ENCODE measurements at places on chromosomes 11 and 22. TPM values are rescaled to one million over a fixed set of nuclear protein-coding genes. Genes with fewer than 3 reads are reported as not detected.

DNA sequence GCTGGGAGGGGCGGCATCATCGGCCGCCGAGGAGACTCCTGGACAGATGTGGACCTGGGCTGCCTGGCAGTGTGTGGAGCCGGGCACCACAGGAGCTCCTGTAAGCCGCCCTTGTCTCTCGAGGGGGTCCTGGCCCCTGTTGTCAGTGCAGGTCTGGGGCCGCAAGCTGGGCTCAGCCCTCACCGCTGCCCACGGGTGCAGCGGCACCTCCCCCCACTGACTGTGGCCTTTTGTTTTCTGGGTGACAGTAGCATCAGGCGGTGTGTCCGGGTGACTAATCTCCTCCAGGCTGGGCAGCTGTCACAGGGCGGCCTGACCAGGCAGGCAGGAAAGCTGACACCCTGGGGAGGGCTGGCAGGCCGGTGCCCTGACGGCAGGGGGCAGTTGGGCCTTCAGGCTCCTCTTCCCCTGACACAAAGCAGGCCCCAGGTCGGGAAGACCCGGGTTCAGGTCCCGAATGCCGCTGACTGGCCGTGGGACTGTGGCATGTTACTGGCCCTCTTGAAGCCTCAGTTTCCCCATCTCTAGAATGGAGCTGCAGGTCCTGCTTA lies 16.3 kb downstream of the DGKZ start:
- peak; percentile 96 for DNase-seq

GRCh38 chr11:14445542-14446530 lies 53.8 kb downstream of the COPB1 start:
- DNase-seq = peak; percentile 69

DNA sequence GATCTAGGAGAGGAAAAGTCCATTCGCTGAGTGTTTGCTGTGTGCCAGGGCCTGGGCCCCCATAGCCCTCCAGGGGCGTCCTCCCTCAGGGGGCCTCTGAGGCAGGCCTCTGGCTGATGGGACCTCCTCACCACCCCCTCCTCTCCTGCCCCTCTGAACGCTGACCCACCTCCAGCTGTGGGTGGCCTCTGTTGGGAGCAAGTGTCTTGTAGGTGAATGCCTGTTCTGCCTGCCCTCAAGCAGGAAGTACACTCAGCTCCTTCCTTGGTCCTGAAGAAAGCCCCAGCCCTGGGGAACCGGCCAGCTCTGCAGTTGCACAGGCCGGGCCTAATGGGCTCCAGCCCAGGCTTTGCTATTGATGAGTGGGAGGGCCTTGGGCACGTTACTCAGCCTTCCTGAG lies 3.5 kb downstream of the MYO7A start:
- no peak for DNase-seq

PIH1D2 gene
- total RNA-seq = 1.9 TPM

TSKU gene
- 22.2 TPM for total RNA-seq

DNA sequence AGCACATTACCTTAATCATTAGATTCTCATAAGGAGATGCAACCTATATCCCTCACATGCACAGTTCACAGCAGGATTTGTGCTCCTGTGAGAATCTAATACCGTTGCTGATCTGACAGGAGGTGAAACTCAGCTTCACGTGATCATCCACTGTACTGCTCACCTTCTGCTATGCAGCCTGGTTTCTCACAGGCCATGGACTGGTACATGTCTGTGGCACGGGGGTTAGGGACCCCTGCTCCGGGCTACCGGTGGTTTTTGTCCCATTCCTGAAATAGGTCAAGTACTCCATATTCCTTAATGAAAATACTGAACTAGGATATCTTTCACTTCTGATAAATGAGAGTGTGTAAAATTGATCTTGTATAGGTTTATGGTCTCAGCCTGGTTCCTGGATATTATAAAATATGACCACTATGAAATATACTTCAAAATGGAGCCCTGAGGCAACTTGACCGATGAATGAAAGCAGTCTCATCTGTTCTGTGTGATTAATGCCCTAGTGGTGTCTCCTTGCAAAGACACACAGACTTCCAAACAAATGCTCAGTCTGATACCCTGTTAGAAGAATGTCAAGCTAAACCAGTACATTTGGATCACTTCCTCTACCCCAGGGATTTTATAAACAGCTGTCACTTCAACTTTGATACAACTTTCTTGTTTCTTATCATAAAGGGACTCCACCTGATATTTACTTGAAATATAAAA lies 492.9 kb upstream of the ANO3 start:
- no peak for DNase-seq

DNA sequence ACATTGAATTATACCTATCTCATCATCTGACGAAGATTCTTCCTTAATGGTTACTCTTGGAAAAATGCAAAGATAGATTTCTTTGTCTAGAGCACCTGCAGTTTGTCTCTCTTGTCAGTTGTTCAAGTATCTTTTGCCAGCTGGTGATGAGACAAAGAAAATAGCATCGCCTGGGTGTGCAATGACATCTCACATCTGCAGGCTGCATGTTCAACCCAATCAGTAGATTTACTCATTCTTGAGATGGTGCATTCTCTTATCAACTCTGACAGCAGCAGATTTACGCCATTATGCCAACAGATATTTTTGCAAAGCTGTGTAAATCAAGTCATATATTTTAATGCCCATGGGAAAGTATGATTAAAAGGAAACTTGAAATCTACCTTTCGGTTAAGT lies 164.6 kb upstream of the PDGFD start:
- no peak for DNase-seq

- peak; percentile 90 for DNase-seq
These were observed at the start of the genes EML3 and ROM1 for GRCh38 chr11:62612366-62613290. Gene EML3 (minus strand): TSS chr11:62612775. CDS start chr11:62612457, 318 bp downstream. Gene ROM1 (plus strand): TSS chr11:62613257. CDS start chr11:62613282, 25 bp downstream.

DNA sequence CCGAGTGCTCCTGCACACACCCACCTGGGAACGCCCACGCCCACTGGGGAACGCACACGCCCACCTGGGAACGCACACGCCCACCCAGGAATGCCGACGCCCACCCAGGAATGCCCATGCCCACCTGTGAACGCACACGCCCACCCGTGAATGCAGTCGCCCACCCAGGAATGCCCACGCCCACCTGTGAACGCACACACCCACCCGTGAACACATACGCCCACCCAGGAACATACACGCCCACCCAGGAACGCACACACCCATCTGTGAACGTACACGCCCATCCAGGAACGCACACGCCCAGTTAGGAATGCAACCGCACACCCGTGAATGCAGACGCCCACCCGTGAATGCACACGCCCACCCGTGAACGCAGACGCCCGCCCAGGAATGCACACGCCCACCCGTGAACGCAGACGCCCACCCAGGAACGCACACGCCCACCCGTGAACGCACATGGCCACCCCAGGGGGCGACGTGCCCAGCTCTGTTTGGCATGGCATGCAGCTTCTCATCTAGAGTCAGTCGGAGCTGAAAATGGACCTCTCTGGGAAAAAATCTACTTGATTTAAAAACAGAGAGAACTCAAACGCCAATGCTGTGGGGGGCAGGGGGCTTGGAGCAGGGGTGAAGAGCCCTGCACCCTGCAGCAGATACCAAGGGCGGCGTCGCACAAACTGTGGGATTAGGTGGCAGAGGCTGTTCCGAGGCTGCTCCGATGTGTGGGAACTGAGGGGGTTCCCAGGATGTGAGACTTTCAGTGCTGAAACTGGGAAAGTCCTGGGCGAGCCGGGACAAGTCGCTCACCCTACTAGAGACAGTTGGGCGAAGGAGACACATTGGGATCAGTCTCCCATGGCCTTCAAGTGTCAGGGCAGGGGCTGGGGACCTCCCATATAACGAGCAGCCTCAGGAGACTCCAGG lies 83.3 kb downstream of the MYEOV start:
- DNase-seq = no peak

Measured in M059J (cell line).